Kidney (tissue), 22 donors: ENCODE measurements at places on chromosomes 1 and 21. TPM values are rescaled to one million over a fixed set of nuclear protein-coding genes. Genes with fewer than 3 reads are reported as not detected.

CNR2 gene
- total RNA-seq = 0.57 TPM

LYPD8 gene
- 3.2 TPM for total RNA-seq

SPATA46 gene
- total RNA-seq = not detected

OR2T35 gene
- 0.28 TPM for total RNA-seq

GUCA2A gene
- total RNA-seq = not detected

CHIA gene
- total RNA-seq = not detected

BSND gene
- 1.4 TPM for total RNA-seq

NRAS gene
- total RNA-seq = 35.2 TPM

CD48 gene
- 20.5 TPM for total RNA-seq

OR10K1 gene
- total RNA-seq = not detected

LCE6A gene
- not detected for total RNA-seq

NTMT2 gene
- not detected for total RNA-seq

KRTAP10-8 gene
- total RNA-seq = not detected

LCE3E gene
- not detected for total RNA-seq

HTR1D gene
- 0.09 TPM for total RNA-seq

MRPL55 gene
- 37.8 TPM for total RNA-seq

TAS1R3 gene
- total RNA-seq = 1.3 TPM

UFC1 gene
- total RNA-seq = 96.9 TPM

FMN2 gene
- total RNA-seq = 0.06 TPM

PPM1J gene
- 2.0 TPM for total RNA-seq

DIRAS3 gene
- total RNA-seq = 8.8 TPM

FCRL3 gene
- 1.4 TPM for total RNA-seq

NBPF26 gene
- total RNA-seq = 38.2 TPM

FCRL4 gene
- not detected for total RNA-seq

RGS7 gene
- total RNA-seq = not detected

RYR2 gene
- 0.60 TPM for total RNA-seq

FCRL6 gene
- 1.4 TPM for total RNA-seq

CRB1 gene
- 0.16 TPM for total RNA-seq

BCAR3 gene
- 25.4 TPM for total RNA-seq
